ENCODE measurements at places on chromosomes 1 and 21.

- DNase-seq = no peak
These were observed 5.3 kb downstream of the IL23R start for GRCh38 chr1:67171574-67171955.

GRCh38 chr1:61094677-61095469, 12.5 kb downstream of the NFIA start:
- no peak for DNase-seq

- no peak for DNase-seq
These were observed 36.8 kb upstream of the DIRAS3 start for GRCh38 chr1:68087184-68087583.

GRCh38 chr21:35738347-35738961, 321.9 kb downstream of the SETD4 start:
- no peak for DNase-seq

- no peak for DNase-seq
These were observed 107.0 kb downstream of the PLXNA2 start for GRCh38 chr1:208137193-208137592.

- DNase-seq = no peak
These were observed 173 bp downstream of the FABP3 start for GRCh38 chr1:31372751-31373055.

DNA sequence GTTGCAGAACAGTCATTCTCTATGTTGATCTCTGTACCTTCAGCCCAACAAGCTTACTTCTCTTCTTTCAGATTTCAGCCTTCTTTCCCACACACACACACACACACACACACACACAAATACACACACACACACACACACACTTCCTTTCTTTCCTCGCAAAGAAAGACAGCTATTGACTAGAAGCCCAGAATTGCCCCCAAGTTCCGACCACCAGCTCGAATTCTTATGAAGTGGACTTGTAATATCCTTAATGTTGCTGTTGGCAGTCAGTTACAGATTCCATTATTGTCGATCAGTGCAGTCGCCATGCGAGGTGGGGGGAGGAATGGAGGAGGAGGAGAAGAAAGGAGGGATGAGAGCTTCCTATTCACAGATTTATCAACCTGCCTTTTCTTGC, 125.5 kb downstream of the CLEC20A start:
- no peak for DNase-seq

GRCh38 chr1:99107680-99108079, 103.0 kb upstream of the PLPPR5 start:
- no peak for DNase-seq

DNA sequence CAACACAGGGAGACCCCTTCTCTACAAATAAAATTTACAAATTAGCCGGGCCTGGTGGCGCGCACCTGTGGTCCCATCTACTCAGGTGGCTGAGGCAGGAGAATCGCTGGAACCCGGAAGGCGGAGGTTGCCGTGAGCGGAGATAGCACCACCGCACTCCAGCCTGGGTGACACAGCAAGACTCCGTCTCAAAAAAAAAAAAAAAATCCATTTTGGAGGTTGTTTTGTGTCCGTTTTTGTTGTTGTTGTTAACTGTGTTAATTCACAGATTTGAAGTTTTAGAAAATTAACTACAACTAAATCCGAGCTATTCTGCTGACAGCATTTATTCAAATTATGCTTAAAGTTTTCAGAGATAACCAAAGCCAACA, 618 bp downstream of the CLCC1 start:
- peak; percentile 23 for DNase-seq

- no peak for DNase-seq
These were observed 64.8 kb downstream of the SLX9 start for GRCh38 chr21:45004481-45005247.

GRCh38 chr1:33296082-33296458, 24.8 kb downstream of the A3GALT2 start:
- DNase-seq = no peak

- peak; percentile 92 for DNase-seq
These were observed 76.0 kb downstream of the CD247 start for GRCh38 chr1:167442142-167442848.

GRCh38 chr1:112575154-112575804, 43.7 kb downstream of the ST7L start:
- no peak for DNase-seq

GRCh38 chr1:201508809-201509208, 1.9 kb upstream of the CSRP1 start:
- DNase-seq = no peak

GRCh38 chr1:110375490-110375889, 15.3 kb downstream of the SLC16A4 start:
- no peak for DNase-seq

DNA sequence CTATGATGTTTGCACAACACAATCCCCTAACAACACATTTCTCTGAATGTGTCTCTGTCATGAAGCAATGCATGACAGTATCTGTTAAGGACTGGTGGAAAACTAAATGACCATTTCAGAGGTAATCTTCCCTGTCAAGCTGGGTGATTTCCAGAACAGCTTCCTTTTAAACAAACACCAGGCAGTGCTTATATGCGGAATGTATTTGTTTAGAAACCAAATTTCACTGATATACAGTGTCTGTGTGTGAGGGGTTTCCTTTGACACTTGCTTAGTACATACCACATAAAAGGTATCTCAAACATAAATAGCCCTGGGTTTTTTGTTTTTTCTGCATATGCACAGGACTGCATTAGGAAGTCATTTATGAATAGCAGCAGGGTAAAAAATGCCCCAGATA, 95.6 kb downstream of the TGFBR3 start:
- no peak for DNase-seq

- DNase-seq = peak; percentile 44
These were observed at the start of gene RUSC1 for GRCh38 chr1:155320661-155321617. Gene RUSC1, plus strand, starts transcription at chr1:155320894. Its CDS starts 880 bp downstream, at chr1:155321774.

- DNase-seq = no peak
These were observed 151.1 kb upstream of the KLHDC7A start for GRCh38 chr1:18329469-18330253.

- DNase-seq = no peak
These were observed 2.1 kb upstream of the SERINC2 start for GRCh38 chr1:31410871-31411270.

- peak; percentile 35 for DNase-seq
These were observed 11.5 kb downstream of the RRAGC start for GRCh38 chr1:38848071-38848470.

DNA sequence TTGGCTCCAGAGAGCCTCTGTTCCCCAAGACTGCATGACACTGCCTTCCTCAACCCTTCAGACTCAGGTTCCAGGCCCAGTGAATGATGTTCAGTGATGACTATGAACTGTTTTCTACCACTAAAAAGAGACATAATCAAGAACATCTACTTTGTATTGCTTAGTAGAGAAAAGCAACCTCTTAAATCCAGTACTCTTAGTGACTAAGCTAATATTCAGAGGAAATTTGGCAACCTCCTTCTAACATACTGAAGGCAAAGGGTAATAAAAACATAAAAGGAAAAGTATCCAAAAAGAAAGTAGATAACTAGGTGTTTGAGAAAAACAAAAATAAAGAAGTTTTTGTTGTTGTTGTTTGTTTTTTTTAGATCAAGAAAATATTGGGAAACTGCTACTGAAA, 153.3 kb upstream of the RUNX1 start:
- no peak for DNase-seq

- no peak for DNase-seq
These were observed 588.8 kb downstream of the NEGR1 start for GRCh38 chr1:71693581-71693980.

DNA sequence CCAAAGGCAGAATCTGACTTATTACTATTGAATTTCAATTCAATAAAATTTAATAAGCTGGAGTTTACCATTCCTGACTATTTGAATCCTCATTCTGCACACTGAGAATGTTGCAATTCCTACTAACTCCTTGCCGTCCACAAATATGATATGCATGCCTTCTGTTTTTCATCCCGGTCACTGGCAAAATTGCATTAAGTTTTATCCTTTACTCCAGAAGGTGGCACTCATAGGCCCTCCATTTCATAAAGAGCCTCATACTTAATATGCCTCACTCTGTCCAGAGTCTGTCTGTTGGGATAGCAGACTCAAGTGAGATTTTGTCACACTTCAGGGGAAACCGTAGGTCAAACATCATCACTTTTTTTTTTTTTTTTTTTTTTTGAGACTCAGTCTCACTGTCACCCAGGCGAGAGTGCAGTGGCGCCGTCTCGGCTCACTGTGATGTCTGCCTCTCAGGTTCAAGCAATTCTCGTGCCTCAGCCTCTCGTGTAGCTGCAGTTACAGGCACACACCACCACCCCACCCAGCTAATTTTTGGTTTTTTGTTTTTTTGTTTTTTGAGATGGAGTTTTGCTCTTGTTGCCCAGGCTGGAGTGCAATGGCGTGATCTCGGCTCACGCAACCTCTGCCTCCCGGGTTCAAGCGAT, 27.3 kb downstream of the F11R start:
- peak; percentile 50 for DNase-seq

DNA sequence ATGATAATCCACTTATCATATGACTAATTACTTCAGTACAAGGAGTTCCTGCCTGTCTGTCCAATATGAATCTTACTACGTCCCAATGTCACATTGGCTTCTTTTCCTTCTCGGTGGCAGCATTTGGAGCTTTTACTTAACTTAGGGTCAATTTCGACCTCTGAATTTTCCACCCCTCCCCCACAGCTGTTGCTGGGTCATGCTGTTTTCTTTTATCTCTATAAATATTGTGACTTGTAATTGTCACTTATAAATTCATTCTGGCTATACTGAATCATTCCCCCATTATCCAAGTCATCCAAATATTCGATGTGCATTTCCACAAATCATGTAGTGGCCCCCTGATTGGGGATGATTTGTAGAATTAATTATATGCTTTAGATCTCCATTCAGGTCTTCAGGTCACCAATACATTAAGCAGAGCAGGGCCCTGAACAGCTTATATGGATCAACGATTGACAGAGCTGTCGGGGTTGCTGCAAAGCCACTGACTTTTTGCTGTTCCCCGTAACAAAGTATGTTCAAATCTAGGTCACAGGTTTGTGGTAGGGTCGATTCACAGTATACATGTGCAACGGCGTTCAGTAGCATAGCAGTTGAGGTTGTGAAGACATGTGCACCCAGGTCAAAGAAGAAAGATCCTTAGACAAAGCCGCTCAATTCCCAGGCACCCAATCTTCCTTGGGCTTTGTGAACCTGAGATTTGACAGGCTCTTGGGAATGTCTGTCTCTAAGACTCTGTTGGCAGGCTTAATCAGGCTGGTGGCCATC, 18.3 kb upstream of the RNU1-4 start:
- DNase-seq = no peak

- no peak for DNase-seq
These were observed 21.5 kb downstream of the RCAN1 start for GRCh38 chr21:34593423-34593822.

DNA sequence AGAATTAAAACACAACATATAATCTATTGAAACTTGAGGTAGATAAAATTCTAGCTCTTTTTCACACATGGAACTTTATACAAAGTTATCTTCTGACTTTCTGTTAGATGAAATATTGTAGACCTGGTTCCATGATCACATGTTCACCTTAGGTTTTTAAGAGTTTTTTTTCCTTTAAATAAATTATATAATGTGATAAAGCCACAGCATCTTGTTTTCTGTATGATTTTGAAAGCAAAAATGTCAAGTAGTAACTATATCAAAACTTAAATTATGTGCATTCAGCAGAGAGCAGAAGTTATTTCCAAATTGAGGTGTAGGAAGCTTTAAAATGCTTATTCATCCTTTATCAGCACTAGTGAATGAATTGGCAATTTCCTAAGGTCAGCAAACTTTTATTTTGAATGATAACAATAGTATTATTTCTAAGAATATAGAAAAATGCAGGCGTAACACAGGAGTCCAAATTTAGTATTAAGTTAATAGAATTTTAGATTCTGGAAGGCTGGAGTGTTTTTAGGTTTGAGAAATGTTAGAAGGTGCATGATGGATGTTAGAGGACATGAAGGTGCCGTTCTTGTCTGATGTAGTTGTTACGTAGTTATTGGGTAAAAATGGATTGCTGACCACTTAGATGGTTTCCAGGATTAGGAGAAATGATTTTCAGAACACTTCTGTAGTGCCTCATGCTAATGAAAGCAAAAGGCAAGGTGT, 17.5 kb downstream of the BACH1 start:
- DNase-seq = no peak

GRCh38 chr1:31376375-31377134, 3.7 kb upstream of the FABP3 start:
- no peak for DNase-seq

DNA sequence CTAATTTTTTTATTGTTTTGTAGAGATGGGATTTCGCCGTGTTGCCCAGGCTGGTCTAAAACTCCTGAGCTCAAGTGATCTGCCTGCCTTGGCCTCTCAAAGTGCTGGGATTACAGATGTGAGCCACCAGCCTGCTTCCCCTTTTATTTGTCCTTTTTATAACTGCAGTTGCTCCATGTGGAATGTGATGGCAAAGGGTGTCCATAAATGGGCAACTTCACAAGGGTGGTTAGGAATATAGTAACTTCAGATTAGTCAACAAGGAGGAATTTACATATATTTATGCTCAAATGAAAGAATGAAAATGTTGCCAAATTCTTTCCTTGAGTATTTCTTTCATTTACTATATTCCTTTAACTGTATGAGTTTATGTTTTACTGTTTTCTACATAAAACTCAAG, 182.9 kb downstream of the BACH1 start:
- no peak for DNase-seq

GRCh38 chr1:53311702-53312305, 16.1 kb downstream of the LRP8 start:
- no peak for DNase-seq

DNA sequence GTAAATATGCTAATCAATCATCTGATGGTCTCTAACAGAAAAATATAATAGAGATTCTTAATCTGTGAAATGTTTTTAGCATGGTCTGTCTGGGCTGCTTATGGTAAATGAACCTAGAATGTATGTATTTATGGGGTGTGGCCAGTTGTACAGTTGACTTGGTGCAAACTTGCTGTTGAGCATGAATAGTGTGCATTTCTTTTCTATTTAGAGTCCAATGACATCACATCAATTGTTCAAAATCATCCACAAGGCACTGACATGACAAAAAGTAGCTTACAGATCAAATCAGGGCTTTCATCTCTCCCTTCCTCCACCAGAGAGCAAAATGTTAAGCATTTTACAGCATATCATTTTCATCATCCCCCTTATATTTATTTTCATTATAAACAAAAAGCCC, 1010.3 kb downstream of the KCNT2 start:
- no peak for DNase-seq

DNA sequence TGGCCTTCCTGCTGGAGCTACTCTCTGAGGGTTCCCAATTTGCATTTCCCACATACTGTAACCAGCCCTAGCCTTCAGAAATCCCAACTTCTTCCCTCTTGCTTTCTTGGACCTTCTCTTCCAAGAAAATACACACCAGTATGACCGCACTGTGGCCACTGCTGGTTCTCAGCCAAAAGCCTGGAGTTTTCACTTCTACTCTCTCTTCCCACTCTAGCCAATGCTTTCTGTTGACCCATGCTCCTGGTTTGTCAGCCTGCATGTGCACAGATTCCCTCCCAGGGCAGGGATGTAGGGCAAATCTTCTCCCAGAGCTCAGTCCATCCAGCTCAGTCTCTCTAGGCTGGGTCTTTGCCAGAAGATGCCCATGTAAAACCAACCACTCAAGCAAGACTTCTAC, 664 bp downstream of the SLAMF1 start:
- no peak for DNase-seq
